Osteoblast (primary cell): ENCODE measurements at places on chromosomes 2 and 18. TPM values are rescaled to one million over a fixed set of nuclear protein-coding genes. Genes with fewer than 3 reads are reported as not detected.
A peak's percentile ranks its signal among the peaks of the same experiment; 100 is the strongest.

CHST9 gene
- total RNA-seq, result not detected in 2 replicates

KIAA2012 gene
- total RNA-seq, result under 0.01 TPM in 1 of 2 replicates, not detected in the other

DNA sequence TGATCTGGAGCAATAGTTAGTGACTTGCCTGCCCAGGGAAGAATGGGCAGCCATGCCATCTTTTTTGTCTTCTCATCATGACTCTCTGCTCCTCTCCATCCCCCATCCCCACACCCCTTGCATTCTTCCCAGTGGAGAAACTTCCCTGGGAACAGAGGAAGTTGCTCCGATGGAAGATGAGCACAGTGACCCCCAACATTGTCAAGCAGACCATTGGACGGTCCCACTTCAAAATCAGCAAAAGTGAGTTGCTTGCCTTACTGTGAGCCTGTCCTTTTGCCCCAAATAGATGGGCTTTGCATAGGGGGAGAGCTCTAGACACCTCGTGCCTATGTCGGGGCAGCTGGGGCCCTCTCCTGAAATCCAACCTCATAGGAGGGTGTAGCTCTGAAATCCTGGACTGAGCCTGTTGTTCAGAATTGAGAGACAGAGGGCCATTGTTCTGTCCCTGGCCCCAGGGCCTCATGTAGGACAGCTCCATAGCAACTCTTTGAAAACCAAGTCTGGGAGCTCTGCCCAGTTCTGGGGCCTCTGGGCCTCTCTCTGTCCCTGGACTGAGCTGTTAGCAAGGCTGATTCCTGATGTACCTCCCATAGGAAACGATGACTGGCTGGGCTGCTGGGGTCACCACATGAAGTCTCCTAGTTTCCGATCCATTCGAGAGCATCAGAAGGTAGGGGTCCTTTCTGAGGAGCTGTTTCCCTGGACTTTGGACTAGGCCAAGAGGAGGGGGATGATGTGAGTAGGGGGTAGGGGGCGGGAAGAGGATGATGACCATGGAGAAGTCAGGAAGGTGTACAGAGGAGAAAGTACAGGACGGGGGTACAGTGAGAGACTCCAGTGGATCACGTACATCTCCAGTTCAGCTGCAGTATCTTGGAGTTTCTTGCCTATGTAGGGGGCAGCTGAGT, 35.2 kb downstream of the TTLL4 start:
- H3K36me3 ChIP-seq, result peaks cover 48% of the 10 kb centered on the region
- no peak overlapping the region for H3K4me3 ChIP-seq
- H3K27ac ChIP-seq, result no peak overlapping the region
- peak; percentile 35 for DNase-seq
- no peaks in the 10 kb centered on the region for H3K4me1 ChIP-seq

DNA sequence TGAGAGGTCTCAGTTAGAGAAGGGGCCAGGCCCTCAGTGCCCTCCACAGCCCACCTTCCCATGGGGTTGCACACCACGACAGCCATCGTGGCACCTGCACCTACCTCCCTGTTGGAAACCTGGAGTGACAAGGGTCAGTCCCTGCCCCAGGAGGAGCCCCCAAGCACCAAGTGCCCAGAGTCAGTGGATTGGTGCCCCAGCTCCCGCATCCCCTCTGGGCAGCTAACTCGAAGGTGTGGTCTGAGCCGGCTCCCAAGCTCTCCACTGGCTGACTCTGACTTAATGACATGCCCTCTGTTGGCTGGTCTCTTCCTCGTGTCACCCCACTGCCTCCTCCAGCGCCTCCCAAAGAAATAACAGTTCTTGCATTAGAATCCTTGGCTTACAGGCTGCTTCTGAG, 116.4 kb downstream of the NDUFA10 start:
- H3K27me3 ChIP-seq, result no peaks in the 10 kb centered on the region
- H3K4me3 ChIP-seq, result no peak overlapping the region
- DNase-seq, result no peak
- no peak overlapping the region for H3K27ac ChIP-seq

DNA sequence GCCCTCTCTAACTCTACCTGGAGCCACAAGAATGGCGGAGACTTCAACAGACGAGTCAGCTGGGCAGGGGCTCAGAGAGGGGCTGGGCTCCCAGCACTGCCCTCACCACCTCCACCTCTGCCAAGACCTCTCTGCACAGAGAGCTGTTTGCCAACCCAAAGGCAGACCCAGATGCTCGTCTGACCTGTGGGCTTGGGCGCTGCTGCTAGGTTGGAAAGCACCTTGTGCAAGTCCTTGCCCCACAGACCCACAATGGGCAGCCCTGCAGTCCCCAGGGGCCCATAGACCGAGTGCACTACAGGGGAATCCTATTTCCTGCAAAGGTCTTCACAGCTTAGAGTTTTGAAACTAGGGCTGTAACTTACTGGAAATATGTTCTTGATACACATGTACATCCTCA, 13.3 kb downstream of the ACKR3 start:
- no peak overlapping the region for H3K4me3 ChIP-seq
- H3K36me3 ChIP-seq, result no peaks in the 10 kb centered on the region
- no peak overlapping the region for H3K27ac ChIP-seq
- H3K27me3 ChIP-seq, result no peaks in the 10 kb centered on the region
- H3K4me1 ChIP-seq, result no peaks in the 10 kb centered on the region

GRCh38 chr2:234313558-234313957, 183.3 kb downstream of the ARL4C start:
- no peak for DNase-seq
- no peaks in the 10 kb centered on the region for H3K36me3 ChIP-seq
- H3K4me3 ChIP-seq, result no peak overlapping the region
- no peaks in the 10 kb centered on the region for H3K27me3 ChIP-seq
- no peak overlapping the region for H3K27ac ChIP-seq

- no peaks in the 10 kb centered on the region for H3K36me3 ChIP-seq
- H3K4me3 ChIP-seq, result no peak overlapping the region
- DNase-seq, result no peak
- no peaks in the 10 kb centered on the region for H3K4me1 ChIP-seq
- no peak overlapping the region for H3K27ac ChIP-seq
Measured at GRCh38 chr2:109055435-109055834, 66.4 kb upstream of the EDAR start.

DNA sequence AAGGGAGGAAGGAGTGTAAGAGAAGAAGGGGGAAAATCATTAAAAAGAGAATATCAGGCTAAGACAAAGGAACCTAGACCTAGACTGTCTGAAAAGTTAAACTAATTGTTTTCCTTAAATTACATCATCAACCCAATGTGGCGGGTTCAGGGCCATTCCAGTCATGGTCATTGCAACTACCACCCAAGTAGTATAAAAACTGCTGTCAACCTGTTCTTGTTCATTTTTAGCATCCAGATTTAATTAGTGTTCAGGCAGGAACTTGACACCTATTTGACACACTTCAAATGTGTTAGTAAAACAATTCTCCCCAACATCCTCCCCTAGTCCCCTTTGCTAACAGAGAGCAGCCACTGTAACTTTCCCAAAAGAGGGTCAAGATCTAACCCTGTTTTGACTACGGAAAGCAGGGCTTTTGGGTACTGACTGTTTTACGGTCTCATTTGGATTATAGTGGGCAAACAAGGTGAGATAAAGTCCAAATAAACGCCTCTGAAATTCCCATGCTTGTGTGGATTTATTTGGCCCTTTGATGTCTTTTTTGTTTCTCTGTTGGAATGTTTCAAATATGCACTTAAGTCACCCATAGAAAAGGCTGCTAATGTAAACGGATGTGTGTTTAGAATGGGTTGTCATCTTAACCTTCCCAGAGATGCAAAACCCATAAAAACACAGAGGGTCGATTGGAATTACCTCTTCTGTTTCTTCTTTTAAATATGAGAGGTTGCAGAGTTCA, 19.3 kb upstream of the TANC1 start:
- no peak for DNase-seq
- H3K27me3 ChIP-seq, result peaks cover 2% of the 10 kb centered on the region
- no peak overlapping the region for H3K27ac ChIP-seq
- no peaks in the 10 kb centered on the region for H3K36me3 ChIP-seq
- H3K4me1 ChIP-seq, result peaks cover 12% of the 10 kb centered on the region

- H3K4me1 ChIP-seq, result peaks cover 10% of the 10 kb centered on the region
- H3K36me3 ChIP-seq, result no peaks in the 10 kb centered on the region
- no peak for DNase-seq
Measured at GRCh38 chr2:164717000-164717803, 95.9 kb upstream of the GRB14 start.
